ENCODE measurements at places on chromosomes 6 and 20. TPM values are rescaled to one million over a fixed set of nuclear protein-coding genes. Genes with fewer than 3 reads are reported as not detected.
A peak's percentile ranks its signal among the peaks of the same experiment; 100 is the strongest.

The MANEA gene
- total RNA-seq: 18.7 TPM

The LYRM2 gene
- total RNA-seq: 25.5 TPM

The CRISP3 gene
- total RNA-seq: not detected

The ID4 gene
- not detected for total RNA-seq

The OXT gene
- total RNA-seq: 1.0 TPM

The CALHM4 gene
- total RNA-seq: not detected

The KCNK5 gene
- total RNA-seq: 16.5 TPM

The ECT2L gene
- not detected for total RNA-seq

The CGA gene
- total RNA-seq: not detected

The MATN4 gene
- total RNA-seq: 0.70 TPM

- DNase-seq: no peak
Measured at GRCh38 chr6:109238396-109238795, 143.1 kb downstream of the CEP57L1 start.

GRCh38 chr6:68458447-68458846 is 176.6 kb upstream of the ADGRB3 start:
- no peak for DNase-seq

- no peak for DNase-seq
Measured at GRCh38 chr6:3433005-3433404, 23.8 kb downstream of the SLC22A23 start.

- no peak for DNase-seq
Measured at GRCh38 chr6:13074415-13075140, 253.8 kb downstream of the TBC1D7 start.

GRCh38 chr6:92072387-92072786 is 1347.0 kb downstream of the EPHA7 start:
- no peak for DNase-seq

GRCh38 chr6:152330961-152331360 is 306.2 kb downstream of the SYNE1 start:
- no peak for DNase-seq

DNA sequence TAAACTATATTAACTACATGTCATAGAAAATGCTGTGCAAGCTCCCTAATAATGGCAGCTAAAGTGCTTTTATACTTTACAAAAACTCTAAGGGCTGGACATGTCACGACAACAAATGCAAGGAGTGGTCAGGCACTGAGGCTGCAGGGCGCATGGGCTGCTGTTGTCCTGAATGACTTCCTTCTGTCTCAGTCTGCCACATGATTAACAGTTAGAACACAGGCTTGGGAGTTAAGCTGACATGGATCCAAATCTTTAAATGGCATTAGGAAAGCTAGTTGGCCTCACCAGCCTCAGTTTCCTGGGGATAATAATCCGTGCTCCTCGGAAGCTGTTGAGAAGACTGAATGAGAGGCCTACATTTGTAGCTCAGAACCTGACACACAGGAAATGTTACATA is 57.4 kb downstream of the PREP start:
- no peak for DNase-seq

- DNase-seq: no peak
Measured at GRCh38 chr6:23420659-23421350, 705.2 kb upstream of the NRSN1 start.

GRCh38 chr6:52328303-52328662 is 33.7 kb upstream of the PAQR8 start:
- no peak for DNase-seq

DNA sequence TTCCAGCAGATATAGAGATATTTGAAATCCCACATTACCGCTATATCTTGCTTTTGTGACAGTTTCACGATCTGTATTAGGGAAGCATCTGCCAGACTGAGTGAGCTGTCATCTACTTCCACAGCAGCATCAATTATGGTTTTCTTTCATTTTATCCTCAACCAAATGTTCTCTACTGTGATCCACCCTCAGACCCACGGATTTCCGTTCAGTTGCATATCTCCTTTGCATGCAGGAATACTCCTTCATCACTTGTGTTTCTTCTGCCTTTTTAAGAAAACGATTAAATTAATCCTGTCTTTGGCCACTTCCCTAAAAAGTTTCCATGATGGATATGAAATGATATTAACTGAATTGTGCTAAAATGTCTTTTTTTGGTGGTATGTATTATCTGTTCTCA is 262.1 kb upstream of the ADGRB3 start:
- DNase-seq: no peak

DNA sequence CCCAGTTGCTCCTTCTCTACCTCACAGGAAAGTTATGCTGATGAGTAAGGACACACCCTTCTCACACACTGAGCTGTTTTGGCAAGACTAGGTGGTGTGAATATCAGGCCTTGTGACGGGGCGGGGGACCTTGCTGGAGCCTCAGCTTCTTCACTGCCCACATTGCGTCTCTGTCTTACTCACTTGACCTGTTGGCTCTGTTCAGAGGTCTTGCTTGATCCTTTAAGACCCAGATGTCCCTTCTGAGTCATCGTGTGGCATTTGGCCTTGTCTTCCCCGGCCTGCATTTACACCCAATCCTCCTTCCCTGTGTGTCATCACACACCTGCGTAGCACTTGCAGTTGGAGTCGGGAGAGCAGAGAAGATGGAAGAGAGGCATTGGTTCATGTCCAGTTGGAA is 8.3 kb upstream of the PRND start:
- DNase-seq: no peak

DNA sequence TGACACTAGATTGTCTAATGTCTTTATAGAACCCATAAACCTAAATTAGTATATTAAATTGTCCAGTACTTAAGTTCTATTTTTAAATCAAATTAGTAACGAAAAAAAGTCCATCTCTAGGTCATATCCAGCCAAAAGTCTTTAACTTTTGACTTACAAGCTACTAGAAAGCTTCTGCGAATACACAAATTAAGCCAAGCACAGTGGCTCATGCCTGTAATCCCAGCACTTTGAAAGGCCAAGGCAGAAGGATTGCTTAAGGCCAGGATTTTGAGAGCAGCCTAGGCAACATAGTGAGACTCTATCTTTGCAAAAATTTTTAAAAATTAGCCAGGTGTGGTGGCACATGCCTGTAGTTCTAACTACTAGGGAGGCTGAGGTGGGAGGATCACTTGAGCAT is 420.4 kb upstream of the PLCB4 start:
- no peak for DNase-seq

DNA sequence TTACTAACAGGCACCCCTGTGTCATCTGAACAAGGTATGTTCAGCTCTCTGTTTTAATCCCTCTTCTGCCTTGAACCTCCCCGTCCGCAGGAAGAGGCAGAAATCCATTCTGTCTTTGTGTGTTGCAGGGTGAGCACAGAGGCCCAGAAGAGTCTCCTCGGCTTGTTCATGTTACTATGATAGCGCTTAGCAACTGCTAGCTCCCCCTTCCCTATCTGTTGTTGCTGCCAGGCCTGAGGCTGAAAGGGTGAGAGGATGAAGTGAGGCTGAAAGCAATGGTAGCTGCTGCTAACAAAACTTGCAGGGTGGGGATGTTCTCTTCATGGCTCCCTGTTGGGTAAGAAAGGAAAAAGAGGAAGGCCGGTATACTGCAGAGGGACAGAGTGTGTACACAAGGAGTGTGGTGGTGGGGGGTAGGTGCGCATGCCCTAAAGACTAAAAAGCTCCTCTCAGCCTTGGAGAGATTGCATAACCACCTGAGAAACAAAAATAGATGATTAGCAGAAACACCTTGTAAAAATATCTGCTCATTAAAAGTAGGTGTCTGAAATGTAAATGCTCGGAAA is 55.2 kb upstream of the CITED2 start:
- DNase-seq: no peak

- no peak for DNase-seq
Measured at GRCh38 chr20:40866056-40866455, 162.6 kb upstream of the TOP1 start.

- DNase-seq: no peak
Measured at GRCh38 chr6:157239148-157239547, 84.2 kb downstream of the TMEM242 start.

DNA sequence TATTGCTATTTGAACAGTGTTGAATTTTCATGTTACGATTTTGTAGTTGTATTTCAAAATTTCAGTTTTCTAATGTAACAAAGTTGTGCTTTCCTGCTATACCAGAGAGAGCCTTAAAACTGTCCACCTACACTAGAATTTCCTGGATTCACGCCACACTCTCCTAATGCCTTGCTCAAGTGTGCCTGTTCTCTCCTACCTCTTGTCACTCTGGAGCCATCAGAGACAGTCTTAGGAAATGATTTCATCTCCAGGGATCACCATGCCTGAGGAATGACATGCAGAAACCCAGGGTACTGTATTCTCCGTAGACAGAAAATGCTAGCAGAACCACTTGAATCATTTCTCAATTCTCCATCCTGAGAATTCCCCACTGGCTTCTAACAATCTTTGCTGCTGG is 667.6 kb downstream of the KIF16B start:
- no peak for DNase-seq

- no peak for DNase-seq
Measured at GRCh38 chr6:112986321-112986720, 639.2 kb downstream of the RFPL4B start.

GRCh38 chr6:82909551-82909950 is 156.1 kb downstream of the UBE3D start:
- DNase-seq: no peak

DNA sequence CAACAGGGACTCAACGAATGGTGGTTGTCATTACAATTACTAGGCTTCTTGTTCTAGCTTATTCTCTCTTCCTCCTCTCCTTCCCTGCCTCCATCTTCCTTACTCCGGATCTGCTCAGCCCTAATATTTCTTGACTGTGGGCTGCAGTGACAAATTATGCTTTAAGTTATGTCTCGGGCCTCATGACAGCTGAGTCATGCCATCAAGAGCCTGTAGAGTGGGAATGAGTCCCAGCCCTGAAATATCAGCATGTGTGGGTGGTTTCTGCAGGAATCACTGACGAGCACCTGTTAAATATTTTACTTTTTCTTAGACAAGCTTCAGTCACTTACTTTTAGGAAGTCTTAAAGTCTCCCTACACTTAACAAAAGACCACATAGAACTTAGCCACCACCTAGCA is 83.1 kb upstream of the CBLN4 start:
- no peak for DNase-seq

- DNase-seq: no peak
Measured at GRCh38 chr6:44039191-44039719, 88.0 kb downstream of the MRPL14 start.

DNA sequence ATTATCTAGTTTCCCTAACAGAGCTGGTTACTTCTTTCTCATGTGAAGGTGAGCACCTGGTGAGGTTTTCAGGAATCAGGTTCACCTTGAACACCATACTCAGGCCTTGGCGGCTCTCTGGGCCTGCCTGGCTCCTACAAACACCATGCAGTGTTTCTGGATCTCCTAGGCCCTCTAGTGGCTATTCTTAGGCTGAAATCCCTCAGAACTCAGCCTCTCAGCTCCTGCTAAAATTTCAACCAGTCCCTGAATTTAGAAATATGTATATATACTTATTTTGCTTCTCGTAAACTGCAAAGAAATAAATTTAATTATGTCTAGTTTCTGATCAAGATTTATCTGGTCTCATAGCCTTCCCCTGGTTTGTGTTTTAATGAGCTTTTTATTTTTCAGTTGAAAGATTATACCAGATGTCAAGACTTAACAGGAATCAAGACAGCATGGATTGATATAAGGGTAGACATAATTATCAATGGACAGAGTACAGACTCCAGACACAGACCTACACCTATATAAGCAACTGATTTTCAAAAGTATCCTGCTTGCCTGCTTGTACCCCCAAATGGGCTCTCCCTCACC is 55.9 kb downstream of the ANKEF1 start:
- DNase-seq: peak; percentile 18

GRCh38 chr6:10532392-10532791 is 11.2 kb downstream of the GCNT2 start:
- no peak for DNase-seq

GRCh38 chr6:144897441-144897921 is 612.3 kb downstream of the UTRN start:
- DNase-seq: no peak

- no peak for DNase-seq
Measured at GRCh38 chr6:144372611-144373594, 87.8 kb downstream of the UTRN start.

DNA sequence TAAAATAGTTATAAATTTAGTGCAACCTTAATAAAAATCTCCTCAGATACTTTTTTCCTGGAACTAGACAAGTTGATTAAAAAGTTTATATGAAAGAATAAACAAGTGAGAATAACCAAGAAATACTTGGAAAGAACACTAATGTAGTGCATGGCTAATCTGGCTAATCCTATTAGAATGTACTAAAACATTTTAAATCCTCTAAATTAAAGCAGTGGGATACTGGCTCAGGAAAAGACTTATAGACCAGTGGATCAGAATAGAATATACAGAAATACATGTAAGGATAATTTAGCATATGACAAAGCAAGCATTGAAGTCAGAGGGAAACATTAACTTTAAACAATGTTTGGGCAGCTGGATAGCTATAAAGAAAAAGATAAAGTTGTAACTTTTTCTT is 41.1 kb upstream of the ERVFRD-1 start:
- no peak for DNase-seq

- no peak for DNase-seq
Measured at GRCh38 chr6:111030008-111031007, 48.5 kb downstream of the RPF2 start.

DNA sequence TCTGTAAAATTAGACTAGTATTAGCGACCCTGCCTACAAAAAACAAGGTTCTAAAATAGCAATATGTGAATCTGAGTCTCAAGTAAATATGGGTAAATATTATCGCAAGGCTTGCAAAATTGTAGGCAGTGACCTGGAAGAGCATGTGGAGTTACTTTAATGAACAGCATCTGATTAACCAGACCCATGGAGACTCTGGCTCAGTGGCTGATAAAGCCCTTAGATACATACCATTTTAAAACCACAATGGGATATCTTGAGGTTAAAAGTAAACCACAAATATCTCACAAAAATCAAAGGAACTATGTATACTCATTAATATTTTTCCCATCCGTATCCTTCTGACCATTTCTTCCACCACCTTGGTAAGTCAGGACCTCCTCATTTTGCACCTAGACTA is 187.0 kb downstream of the MTFR2 start:
- DNase-seq: no peak

DNA sequence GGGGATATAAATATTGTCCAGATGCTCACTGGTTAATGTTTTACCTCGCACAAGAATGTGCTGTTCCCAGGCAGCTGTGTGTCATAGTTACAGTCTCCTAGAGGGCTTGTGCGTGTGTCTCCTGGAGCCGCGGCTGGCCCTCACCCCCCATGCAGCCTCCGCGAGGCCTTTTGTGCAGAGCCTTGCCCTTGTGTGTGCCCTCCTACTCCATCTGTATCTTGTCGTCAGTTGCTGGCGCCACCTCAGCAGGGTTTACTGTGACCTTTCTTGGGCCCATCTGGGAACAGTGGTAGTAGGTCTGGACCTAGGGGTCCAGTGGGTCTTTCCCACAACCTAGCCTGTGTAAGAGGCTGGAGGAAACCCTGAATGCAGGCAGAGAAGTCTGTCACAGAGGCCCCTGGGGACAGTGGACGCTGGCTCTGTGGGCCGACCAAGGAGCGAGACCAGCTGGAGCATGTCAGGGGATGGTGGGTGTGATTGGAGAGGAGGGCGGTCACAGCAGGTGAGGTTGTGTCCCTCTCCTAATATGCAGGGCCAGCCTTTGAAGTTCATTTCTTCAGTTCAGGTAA is 35.2 kb downstream of the PPP1R14C start:
- no peak for DNase-seq

- no peak for DNase-seq
Measured at GRCh38 chr6:11685481-11686093, 93.0 kb downstream of the ADTRP start.

Data from activated CD4-positive, alpha-beta memory T cell treated with anti-CD3 and anti-CD28 coated beads for 36 hours (primary cell).